Omental fat pad (tissue), 4 donors: ENCODE measurements at places on chromosomes 13 and 19. TPM values are rescaled to one million over a fixed set of nuclear protein-coding genes. Genes with fewer than 3 reads are reported as not detected.

- no peak for DNase-seq
Observed at GRCh38 chr13:30047154-30047874, 196.9 kb upstream of the UBL3 start.

DNA sequence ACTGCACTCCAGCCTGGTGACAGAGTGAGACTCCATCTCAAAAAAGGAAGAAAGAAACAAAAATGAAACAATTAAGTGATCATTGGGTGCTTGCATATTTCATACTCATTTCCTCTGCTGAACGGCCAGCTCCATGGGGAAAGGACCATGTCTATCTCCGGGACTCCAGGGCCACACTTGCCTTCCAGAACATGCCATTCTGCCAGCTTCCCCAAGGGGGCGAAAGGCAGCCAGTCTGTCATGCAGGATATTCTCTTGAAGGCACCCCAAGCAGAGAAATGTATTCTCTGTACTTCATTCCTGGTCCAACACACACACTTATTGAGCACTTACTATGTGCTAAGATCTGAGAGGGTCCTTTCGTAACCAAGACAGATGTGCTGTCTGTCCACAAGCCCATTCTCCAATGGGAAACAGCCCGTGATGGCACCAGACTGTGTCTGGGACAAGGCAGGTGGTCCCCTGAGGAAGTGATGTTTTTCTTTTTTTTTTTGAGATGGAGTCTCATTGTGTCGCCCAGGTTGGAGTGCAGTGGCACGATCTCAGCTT is 10.2 kb upstream of the CARM1 start:
- DNase-seq, result no peak

DNA sequence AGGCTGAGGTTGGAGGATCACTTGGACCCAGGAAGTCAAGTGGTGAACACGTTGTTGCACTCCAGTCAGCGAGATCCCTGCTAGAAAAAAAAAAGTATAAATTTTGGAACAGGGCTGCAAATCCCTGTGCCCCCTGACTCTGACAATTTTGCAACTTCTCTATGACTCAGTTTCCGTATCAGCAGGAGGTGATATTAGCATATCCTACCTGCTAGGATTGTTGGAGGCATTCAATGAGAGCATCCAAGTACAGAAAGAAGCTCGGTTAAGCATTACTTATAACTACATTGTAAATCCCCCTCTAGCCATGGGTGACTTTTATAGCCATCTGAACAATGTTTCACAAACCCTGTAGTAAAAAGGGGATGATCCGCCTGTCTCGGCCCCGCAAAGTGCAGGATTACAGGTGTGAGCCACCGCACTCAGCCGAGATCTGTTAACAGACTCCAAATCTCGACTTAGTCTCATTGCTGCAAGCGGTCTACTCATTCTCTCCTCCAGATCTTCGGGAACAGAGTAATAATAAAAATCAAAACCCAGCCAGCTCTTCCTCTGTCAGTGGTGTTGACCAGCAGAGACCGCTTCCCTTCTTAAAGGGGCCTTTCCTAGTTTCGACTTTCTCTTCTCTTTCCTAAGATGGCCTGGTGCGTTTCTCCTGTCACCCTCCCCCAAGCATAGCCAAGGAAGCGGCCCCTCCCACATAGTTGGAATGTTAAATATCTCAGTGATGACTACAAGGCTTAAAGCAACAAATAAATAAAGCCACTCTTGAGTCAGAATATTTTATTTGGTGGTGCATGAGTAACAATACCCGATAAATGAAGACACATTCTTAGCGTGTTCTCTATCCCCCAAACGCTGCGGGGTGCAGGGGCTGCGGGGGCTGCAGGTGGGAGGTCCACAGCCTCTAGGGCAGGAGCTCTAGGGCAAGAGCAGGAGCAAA is 10.3 kb upstream of the BICRA start:
- DNase-seq, result no peak

DNA sequence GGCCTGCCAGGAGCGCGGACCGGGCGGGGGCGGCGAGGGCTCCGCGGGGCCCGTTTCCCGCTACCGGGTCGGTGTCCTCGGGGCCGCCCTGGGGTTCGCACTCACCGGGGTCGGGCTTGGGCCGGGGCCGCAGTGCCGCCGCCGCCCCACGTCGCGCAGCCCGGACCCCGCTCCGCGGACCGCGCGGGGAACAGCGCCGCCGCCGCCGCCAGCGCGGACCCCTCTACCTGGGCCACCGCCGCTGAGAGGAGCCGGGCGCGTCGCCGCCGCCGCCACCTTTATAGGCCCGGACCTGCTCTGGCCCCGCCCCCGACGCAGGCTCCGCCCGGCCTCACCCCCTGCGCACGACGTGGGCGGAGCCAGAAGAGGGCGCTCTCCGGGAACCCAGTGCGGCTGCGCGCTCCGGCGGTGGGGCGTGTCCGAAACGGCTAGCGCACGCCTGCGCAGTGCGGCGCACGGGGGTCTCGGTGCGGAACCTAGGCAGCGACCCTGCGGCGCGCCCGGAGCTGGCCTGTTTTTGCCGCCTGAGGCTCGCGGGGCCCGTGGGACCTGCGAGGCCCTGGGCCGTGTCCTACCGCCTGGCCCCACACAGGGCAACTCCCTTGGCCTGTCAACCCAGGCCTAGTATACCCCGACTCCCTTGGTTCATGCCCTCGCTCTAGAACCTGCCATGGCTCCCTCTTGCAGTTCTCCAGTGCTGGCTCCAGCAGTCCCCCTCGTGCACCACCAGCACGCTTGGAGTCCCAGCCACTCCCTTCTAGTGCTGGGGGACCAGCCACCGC is at the start of gene MKNK2:
Gene MKNK2 (minus strand): TSS at position 254 of the 782 bp plus-strand sequence. CDS start 393 bp downstream, outside the sequence.
- DNase-seq, result peak; percentile 77

DNA sequence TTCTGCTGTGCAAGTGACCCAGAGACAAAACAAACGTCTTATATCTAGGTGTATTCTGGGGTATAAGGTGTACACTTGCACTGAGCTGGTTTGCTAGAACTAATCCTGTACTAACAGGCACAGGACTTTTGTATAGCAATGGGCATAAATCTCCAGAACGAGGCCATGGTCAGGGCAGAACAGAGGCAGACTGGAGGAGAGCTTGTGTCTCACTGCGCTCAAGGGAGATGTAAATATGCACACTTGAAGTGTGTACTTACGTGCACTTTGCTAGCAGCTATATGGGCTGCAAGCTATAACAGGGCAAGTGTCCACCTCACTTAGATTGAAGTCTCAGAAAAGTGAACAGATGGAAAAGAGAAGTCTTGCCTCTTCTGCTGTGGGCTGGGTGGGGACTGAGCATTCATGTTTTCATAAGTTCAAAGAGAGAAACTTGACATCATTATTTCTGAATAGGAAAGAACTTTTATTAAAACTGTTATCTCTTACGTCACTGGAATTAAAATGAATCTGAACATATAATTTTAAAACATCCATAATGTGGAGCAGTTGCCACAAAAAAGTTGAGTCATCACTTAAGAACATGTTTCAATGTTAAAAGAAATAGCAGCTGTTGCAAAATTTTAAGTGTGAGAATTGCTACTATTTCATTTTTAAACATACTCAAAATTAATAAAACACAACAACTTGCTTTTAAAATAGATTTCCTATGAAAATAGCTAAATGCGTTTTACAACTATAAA is 888.3 kb downstream of the PCDH9 start:
- DNase-seq, result no peak

GRCh38 chr13:61608138-61608537 is 192.5 kb upstream of the PCDH20 start:
- no peak for DNase-seq

DNA sequence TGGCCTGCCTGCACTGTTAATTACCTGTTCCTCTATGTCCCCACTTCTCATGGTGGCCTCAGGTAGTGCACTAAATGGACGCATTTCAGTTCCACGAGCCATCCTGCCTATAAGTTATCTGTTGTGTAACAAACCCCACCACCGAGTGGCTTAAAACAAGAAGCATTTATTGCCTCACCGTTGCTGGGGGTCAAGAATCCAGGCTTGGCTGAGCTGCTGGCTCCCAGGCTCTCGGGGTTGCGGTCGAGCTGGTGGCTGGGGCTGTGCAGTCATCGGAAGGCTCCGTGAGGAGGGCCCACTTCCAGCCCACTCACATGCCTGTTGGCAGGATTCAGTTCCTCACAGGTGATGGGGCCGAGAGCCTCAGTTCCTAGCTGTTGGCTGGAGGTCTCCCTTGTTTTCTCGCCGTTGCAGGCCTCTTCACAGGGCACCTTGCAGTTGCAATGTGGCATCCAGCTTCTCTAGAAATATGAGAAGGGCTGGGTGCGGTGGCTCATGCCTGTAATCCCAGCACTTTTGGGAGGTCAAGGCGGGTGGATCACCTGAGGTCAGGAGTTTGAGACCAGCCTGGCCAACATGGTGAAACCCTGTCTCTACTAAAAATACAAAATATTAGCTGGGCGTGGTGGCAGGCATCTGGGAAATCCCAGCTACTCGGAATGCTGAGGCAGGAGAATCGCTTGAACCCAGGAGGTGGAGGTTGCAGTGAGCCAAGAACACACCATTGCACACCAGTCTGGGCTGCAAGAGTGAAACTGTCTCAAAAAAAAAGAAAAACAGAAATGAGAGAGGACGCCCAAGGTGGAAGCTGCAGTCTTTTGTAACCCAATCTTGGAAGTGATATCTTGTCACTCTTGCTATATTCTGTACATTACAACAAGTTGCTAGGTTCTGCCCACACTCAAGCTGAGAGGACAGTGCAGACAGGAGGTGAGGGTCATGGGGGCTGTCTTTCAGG is 6.5 kb upstream of the PTOV1 start:
- no peak for DNase-seq

GRCh38 chr13:49295244-49295643 is 47.5 kb downstream of the CDADC1 start:
- DNase-seq, result no peak

- no peak for DNase-seq
Observed at GRCh38 chr13:102779436-102780159, 6.0 kb upstream of the TEX30 start.

DNA sequence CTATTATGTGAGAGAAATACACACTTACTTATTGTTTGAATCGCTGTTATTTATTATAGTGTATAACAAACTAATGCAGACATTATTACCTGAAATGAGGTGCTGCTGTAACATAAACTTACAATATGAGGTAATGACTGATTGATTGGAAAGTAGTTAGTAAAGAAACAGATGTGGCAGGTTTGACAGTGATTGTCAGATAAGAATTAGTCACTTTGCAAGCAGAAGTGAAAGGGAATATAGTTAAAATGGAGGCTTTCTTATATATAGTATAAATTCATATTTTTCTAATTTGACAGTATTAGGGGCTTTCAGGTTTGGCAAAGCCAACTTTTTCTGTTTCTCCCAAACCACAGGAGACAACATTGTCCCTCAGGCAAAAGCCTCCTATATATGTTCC is 20.6 kb downstream of the MIR17HG start:
- DNase-seq, result no peak

GRCh38 chr13:39968646-39969475 is 313.4 kb downstream of the COG6 start:
- DNase-seq, result no peak

GRCh38 chr13:53050151-53050550 is 21.5 kb downstream of the OLFM4 start:
- DNase-seq, result no peak

DNA sequence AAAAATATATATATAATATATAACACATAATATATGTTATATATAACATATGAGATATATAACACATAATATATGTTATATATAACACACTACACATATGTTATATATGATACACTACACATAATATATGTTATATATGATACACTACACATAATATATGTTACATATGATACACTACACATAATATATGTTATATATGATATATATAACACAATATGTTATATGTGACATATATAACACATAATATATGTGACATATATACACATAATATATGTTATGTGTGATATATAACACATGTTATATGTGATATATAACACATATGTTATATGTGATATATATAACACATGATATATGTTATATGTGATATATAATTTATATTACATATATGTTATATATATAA is 129.7 kb downstream of the CACNA1A start:
- no peak for DNase-seq

DNA sequence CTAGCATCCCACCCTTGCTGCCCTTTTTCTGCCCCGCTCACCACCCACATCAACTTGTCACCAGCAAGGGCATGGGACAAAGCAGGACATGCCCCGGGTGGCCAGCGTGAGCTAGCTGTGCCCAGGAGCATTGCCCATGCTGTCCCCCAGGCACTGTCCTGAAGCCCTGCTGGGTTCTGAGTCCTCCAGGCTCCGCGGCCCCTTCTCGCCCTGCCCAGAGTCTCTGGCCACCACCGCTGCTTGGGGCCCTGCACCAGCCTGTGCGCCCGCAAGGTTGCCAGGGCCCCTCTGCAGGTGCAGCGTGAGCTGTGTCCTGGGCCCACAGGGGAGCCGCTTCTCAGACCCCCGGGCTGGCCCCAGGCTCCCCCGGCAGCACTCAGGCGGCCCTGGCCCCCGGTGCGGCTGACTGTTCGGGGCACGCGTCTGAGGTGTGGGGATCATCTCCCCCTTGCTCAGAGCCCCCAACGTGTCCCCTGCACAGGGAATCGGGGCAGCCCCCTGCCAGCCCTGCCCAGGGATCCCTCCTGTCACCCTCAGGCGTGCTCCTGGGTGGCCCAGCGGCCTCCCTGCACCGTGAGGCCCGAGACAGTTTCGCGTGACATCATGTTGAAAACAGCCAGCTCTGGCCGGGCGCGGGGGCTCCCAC is 4.1 kb downstream of the CSNK1G2 start:
- DNase-seq, result no peak

DNA sequence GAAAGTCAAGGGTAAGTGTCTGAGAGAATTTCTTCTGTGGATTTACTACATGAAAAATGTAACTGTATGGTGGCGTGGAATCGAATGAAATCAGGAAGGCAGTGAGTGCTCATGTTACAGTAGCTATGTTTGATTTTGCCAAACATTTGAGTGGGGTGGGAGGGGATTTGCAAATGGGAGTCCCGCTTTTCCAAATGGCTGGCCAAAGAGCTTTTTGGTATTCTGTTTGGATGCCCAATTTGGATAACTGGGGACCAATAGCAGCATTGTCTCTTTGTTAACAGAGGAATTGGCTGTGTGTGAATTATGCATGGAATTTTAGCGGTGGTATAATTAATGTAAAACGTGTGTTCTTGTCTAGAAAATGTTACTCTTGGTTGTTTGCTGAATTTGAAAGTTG is 17.8 kb downstream of the HNRNPM start:
- no peak for DNase-seq

GRCh38 chr13:103009051-103009840 is 57.0 kb downstream of the SLC10A2 start:
- DNase-seq, result no peak

STXBP2 gene
- total RNA-seq, result 36.3 TPM

CNFN gene
- not detected for total RNA-seq

PROZ gene
- total RNA-seq, result not detected

IL11 gene
- not detected for total RNA-seq

DIAPH3 gene
- 2.0 TPM for total RNA-seq

TMEM272 gene
- total RNA-seq, result 0.13 TPM
